ENCODE measurements at places on chromosomes 1 and 21.

GRCh38 chr1:86687595-86687994 is 16.8 kb upstream of the SH3GLB1 start:
- no peak for DNase-seq

DNA sequence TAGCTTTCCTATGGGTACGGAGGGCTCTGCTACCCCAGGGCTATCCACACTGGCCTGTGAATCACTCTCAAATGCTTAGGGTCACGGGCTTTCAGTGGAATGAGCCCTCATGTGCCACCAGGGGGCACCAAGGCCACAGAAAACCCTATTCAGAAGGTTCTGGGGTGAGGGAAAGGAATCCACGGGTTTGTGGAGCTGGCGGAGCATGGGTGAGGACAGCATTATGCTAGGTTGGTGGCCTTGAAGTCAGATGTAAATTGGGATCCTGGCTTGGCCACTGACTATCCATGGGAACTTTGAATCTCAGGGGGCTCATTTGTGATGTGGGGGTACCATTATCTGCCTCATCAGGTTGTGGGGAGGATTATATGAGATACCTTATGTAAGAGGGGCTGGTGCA is 5.1 kb upstream of the LAMTOR5 start:
- DNase-seq, result peak; percentile 16

GRCh38 chr1:173017792-173018191 is 32.9 kb downstream of the TNFSF18 start:
- no peak for DNase-seq

- DNase-seq, result no peak
Measured at GRCh38 chr1:167911413-167911812, 2.5 kb downstream of the ADCY10 start.

DNA sequence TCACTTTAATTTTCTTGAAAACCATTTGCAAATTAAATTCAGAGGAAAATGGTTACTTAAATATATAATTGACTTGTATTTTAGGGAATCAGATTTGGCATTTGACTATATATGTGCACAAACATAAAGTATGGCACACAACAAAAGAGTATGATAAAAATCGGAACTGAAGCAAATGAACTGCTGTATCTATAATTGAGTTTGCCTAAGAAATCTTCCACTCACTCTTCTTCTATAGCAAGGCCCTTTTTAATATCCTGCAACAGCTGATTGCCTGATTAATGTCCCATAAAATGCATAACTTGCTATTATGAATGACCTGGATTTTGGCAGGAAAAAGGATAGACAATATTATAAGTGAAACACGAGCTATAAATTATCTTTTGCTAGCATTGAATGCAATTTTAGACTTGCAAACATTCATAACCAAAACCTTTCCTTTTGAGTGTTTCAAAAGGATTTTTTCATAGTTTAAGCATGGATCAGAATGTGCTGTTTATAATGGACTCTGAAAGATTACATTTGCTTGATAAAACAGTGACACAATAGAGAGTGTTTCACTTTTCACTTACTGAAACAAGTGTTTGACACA is 2204.3 kb downstream of the MRPL39 start:
- DNase-seq, result no peak

GRCh38 chr1:221998186-221998612 is 256.3 kb upstream of the DUSP10 start:
- DNase-seq, result no peak

Measured in SW 1271 (cell line).